ENCODE measurements at places on chromosomes 6 and 20. TPM values are rescaled to one million over a fixed set of nuclear protein-coding genes. Genes with fewer than 3 reads are reported as not detected.

- DNase-seq: no peak
Observed at GRCh38 chr6:6793388-6794250, 205.1 kb downstream of the LY86 start.

GRCh38 chr6:28371706-28372451 is 22.1 kb downstream of the ZKSCAN3 start:
- no peak for DNase-seq

MLIP gene
- total RNA-seq: 11.5 TPM

DNA sequence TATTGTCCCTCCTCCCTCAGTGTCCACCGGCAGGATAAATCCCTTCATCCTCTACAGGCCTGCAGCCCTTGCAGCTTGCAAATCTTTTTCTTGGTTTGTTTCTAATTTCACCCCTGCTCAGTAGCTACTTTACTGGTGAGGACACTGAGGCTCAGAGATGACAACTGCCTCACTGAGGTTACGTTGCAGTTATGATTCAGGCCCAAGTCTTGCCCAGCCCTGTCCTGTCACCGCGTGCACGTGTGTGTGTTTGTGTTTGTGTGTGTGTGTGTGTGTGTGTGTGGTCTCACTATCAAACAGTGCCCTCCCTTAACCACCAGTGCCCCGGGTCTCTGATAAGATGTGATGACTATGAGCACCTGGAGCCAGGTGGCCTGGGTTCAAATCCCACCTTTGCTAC is 21.1 kb downstream of the FAM110A start:
- DNase-seq: no peak

GRCh38 chr20:57244627-57245214 is 21.7 kb downstream of the BMP7 start:
- no peak for DNase-seq

DNA sequence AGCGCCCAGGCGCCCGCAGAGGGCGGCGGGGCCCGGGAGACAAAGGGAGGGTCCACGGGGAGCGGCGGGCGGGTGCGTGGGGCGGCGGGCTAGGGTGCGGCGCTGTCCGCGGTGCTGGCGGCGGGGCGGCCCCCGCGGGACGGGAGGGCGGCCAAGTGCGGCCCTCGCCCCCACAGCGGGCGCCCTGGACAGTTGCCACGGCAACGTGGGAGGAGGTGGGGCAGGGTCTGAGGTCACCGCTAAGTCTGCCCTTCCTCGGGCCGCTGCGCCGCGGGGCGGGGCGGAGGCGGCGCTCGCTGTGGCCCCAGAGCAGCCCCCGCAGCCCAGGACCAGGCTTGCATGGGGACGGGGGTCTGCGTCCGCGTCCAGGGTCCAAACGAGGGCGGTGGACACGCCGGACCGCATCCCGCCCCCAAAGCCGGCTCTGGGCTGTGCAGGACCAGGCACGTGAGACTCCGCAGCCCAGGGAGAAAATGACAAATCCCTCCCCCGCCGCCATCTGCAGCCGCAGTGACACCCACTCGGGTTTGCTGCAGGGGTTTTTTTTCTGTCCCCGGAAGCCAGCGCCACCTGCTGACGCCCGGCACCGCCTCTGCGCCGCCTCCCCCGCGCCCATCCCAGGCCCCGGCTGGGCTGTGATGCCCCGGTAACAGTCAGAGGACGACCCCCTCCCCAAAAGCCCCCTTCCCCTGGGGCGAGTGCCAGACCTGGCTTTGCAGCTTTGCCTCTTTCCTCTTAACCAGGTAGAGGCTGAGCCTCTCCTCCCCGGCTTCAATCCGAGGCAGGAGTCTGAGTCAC is 36.8 kb downstream of the YTHDF1 start:
- DNase-seq: no peak

DNA sequence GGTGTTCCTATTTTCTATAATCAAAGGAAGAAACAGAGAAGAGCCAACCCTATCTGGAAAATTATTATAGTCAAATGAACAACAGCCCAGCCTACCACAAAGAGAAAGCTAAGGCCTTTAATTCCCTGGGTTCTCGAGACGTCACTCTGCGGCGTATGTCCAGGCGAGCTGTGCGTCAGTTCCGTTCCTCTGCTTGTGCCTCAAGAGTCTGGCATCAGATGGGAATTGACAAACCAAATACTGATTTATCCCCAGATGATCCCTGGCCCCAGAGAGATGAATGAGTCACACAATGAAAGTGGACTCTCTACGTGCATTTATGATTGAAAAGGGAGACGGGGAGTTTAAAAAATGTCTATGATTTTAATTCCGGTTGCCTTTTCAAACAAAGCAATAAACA is 151.6 kb upstream of the PDE10A start:
- no peak for DNase-seq

OLIG3 gene
- total RNA-seq: not detected

- no peak for DNase-seq
Observed at GRCh38 chr20:48056218-48056617, 270.9 kb upstream of the SULF2 start.

DNA sequence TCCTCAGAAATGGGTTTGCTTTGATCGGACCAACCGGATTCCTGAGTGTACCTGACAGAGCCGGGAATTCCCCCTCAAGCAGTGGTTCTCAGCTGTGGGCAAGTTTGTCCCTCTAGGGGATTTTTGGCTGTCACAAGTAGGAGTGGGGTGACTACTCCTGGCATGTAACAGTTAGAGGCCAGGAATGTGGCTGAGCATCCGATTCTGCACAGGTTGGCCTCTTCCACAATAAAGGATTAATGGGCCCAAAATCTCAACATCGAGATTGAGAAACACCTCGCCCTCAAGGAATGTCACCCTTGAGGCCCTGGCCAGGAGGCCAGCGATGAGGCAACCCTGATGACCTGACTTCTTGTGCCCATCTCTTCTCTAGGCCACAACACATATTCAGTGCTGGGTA is 7.9 kb downstream of the AGPAT4 start:
- DNase-seq: no peak

DNA sequence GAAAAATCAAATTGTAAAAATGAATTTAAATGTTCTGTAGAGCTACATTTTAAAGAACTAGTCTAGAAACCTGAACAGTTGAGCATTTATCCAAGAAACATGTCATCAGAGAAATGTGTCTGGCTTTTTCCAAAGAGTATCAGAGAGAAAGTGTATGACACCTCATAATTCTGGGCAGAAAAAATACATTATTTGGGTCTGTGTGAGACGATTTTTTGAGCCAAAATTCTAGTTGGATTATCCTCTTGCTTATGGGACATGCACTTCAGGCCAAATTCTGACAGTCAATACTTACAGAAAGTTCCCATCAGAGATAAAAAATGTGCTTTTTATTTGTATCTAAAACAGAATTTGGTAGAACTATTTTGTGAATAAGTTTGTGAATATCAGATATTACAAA is 1242.7 kb downstream of the EPHA7 start:
- peak; percentile 93 for DNase-seq

- no peak for DNase-seq
Observed at GRCh38 chr6:78908621-78909020, 41.3 kb downstream of the IRAK1BP1 start.

GRCh38 chr6:46221222-46221793 is 50.5 kb upstream of the ENPP5 start:
- peak; percentile 25 for DNase-seq

GRCh38 chr20:4844325-4844724 is 122.6 kb downstream of the PRND start:
- no peak for DNase-seq

TAF4 gene
- 7.6 TPM for total RNA-seq

TPX2 gene
- total RNA-seq: 14.8 TPM

- no peak for DNase-seq
Observed at GRCh38 chr6:170265655-170266054, 25.2 kb downstream of the DLL1 start.

LIN28B gene
- total RNA-seq: 0.20 TPM
